ENCODE measurements at places on chromosomes 1 and 21. TPM values are rescaled to one million over a fixed set of nuclear protein-coding genes. Genes with fewer than 3 reads are reported as not detected.

DNA sequence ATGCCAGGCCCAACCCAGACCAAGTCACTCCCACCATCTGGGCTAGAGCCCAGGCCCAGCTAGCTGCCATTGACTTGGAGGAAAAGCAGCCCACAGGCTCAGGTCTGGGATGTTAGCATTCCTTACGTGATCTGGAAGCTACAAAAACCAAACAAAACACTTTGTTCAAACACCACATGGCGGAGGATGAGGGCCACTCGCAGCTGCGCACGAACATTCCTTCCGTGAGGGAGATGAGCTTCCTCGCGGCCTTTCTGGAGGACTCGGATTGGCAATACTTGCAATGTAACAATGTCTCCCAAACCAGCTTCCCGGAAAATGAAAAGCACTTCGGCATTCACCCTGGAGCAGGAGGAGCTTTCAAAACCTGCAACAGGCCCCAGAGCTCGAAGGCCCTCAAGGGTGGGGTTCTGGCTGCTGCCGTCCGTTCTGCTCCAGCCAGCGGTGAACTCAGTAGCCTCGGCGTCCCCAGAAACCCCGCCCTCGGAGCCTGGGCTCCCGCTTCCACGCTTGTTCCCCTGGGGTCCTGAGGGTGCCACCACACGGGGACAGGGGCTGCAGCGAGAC lies 40.5 kb downstream of the COL6A1 start:
- DNase-seq = peak; percentile 67

DNA sequence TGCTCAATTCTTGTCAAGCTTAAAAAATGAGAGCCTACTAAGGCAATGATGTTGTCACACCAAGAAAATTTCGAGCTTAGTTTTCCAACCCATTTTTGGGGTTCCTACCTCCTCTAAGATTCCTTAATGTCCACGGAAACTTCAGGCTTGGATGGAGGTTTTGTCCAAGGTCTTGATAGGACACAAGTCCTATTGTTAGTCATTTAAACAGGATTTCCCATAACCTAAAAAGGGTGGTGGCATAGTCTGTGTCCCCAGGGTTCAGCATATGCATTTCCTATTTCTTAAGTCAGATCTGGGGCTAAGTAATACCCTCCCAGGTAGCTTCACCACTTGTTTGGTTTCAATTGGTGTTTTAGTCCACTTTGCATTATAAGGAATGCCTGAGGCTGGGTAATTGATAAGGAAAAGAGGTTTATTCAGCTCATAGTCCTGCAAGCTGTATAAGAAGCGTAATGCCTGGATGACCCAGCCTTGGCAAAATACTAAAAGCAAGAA lies 10.9 kb upstream of the PADI2 start:
- no peak for DNase-seq

DNA sequence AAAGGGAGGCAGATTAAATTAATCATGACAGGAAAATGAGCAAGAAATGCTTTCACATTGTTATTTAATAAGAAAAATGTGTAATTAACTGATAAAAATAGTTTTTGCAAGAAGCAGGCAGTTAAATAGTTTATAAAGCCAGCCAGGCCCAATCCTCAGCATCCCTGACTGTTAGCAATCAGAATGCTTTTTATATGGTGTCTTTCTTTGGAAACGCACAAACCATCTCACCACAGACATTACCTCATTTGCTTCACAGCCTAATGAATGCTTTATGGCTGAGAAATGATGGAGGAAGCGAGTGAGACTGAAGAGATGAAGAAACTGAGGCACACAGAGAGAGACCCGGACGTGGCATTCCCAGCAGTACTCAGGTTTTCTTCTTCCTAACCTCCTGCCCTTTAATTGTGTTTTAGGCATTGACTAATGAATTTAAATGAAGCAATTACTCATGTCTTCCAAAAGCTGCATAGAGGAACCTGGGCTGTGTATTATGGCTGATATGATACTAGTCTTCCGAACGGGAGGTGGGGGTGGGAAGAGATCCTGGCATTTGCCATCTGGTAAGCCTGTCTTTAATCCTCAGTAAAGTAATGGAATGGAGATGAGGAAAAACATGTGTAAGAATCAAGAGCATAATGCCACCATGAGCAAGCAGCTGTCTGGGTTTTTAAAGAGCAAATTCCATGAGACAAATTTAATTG lies 116.1 kb upstream of the LMO4 start:
- DNase-seq = no peak

- no peak for DNase-seq
Measured at GRCh38 chr1:30412241-30413110, 310.9 kb downstream of the MATN1 start.

DNA sequence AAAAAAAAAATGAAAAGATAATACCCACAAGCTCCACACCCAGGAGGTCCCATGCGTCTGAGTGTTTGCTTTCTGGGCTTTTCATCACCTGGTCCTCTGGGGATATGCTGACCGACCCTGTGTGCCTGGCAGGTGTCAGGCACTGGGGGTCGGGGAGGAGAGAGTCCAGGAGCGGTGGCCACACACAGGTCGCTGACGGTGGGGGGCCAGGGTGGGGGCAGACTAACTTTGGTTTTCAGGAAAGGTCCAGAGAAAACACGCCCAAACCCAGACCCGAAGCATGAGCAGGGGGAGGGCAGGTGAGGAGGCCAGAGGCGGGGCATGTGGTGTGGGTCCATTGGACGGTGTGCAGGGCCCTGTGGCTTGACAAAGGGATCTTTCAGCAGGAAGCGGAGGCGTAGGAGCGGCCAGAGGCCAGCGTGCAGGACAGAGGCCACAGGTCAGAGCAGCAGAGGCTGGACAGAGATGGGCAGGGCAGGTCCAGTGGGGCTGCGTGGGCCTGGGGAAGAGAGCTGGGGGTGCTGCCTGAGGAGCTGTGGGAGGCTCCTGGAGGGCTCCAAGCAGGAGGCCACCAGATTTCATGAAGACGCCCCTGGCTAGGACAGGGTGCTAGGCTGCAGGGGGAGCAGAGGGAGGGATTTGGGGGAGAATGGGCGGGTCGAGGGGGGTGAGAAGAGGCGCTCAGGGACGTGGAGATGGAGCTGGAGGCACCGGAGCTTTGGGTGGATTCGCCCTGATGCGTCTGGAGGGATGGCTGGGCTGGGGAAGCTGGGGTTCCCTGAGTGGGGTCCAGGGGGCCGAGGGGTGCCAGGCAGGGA lies 15.8 kb downstream of the RNF223 start:
- DNase-seq = no peak

DNA sequence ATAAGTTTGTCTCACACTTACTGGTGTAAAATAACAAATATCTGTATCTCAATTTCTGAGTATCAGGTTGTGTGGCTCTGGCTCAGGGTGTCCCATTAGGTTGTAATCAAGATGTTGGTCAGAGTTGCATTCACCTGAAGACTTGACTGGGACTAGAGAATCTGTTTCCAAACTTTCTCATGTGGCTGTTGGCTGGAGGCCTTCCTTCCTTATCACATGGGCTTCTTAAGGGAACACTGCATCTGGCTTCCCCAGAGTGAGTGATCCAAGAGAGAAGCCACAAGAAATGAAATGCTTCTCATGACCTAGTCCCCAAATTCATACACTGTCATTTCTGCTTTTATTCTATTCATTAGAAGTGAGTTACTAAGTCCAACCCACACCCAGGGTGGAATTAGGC lies 568.4 kb upstream of the CAMK1G start:
- DNase-seq = no peak

DNA sequence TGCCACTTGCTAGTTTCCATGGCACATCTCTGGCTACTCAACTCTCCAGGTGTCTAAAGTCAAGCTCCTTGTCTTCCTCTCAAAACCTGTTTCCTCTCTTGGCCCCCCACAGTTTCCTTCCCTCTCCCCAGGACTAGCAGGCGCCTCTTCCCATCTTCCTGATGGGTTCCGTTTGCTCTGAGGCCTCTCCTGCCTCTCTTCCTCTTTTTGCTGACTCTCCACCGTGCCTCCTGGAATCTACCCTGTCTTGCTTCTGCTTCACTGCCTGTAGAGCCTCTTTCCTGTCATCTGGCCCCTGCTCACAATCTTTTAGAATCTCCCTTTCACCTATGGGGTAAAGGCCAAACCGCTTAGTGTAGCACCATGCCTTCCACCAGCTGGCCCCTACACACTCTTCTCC lies 21.8 kb upstream of the LHX4 start:
- no peak for DNase-seq

DNA sequence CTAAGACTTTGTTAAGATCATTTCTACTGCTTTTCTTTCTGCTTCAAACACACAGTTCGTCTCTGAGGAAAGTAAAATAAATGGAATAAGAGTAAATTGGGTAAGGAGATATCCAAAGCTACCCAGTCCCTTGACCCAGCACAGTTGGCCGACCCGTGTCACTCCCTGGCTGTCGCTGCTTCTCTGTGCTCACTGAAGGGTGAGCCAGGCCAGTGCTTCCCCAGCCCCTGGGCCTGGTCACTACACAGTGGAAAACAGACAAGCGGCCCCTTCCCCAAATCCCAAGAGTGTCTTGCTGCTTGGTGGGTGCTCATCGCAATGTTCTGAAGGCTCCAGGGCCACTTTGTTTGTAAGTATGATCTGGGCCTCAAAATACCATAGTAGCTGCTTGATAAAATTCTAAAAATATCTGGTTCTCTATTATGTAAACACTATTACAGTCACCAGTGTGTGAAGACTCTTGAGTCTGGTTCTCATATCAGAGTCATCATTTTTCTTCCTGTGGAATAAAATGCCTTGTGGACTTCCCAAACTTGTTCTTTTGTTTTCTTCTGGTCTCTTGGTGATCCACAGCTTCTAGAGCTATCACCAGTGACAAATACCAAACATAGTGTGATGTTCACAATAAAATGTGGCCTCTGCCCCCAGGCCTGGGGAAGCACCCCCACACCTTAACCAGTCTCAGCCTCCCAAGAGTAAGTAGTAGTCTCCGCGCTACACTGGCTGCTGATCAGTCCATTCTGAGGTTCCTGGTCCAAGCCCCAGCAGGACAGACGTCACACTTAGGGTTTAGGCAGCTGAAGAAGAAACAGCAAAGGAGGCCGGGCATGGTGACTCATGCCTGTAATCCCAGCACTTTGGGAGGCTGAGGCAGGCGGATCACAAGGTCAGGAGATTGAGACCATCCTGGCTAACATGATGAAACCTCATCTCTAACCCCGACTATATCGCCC lies 106.2 kb downstream of the DHRS3 start:
- no peak for DNase-seq

DNA sequence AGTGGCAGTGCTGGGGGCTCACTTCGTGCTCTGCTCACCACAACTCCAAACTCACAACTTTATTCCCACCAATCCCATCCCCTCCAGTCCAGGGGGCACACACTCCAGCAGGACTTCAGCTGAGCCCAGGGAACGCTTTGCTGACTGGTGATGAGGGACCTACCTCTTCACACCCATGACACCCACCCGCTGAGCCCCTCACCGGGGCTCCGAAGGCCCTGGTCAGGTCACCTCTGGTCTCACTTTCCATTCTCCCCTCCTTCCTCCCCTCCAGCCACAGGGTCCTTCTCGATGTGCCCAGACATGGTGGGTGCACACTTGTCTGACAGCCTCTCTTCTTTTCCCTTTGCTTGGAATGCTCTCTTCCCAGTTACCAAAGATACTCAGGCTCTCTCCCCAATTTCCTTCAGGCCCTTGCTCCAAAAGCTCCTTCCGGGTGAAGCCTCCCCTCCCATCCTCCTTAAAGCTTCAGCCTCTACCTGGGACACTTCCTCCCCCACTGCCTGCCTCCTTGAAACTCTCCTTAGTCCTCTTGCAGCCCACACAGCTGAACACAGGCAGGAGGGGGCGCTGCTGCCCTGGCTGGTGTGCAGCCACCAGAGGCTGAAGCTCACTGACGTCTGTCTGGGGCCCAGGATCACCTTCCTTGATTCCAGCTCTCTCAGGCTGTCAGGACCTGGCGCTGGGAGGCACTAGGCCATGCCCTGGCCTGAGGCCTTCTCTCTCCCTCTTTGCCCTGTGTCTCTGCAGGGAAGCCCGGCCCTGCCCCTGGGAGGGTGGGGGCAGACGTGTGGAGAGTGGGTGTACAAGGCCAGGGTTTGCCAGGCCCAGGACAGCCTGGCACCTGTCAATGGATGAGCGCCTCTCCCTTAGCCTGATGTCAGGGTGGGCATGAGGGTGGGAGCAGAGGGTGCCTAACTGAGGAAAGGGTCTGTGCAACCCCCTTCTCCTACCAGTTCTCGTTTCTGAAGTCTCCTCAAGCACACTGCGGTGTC lies 1.6 kb downstream of the KCNE1 start:
- DNase-seq = peak; percentile 86

DNA sequence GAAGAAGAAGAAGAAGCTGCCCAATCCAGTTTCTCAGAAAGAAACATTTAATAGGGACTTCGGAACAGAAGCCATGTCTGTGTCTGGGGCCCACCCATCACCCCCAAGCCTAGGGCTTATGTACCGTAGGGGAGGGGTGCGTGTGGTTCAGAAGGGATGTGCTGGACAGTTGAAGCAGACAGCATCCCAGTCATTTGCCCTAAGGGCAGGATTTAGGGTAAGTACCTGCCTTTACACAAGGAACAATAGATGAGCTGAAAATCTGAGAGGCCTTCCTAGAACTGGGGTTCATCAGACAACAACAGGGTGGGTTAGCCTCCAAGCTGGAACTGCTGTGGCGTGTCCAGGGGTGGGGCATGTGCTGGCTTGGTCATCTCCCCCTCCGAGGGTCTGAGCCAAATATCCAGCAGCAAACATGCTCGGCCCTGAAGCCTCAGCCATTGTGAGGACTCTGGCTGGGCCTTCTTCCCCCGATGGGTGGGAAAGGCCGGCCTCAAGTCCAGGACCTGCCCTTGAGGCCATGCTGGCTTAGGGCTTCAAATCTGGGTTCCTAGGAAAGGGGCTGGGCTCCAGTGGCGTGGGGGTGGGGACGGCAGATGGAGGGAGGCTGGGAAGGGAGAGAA lies 12.1 kb downstream of the CSTB start:
- no peak for DNase-seq

GRCh38 chr1:100622037-100622436 lies 84.1 kb downstream of the GPR88 start:
- DNase-seq = peak; percentile 23

DNA sequence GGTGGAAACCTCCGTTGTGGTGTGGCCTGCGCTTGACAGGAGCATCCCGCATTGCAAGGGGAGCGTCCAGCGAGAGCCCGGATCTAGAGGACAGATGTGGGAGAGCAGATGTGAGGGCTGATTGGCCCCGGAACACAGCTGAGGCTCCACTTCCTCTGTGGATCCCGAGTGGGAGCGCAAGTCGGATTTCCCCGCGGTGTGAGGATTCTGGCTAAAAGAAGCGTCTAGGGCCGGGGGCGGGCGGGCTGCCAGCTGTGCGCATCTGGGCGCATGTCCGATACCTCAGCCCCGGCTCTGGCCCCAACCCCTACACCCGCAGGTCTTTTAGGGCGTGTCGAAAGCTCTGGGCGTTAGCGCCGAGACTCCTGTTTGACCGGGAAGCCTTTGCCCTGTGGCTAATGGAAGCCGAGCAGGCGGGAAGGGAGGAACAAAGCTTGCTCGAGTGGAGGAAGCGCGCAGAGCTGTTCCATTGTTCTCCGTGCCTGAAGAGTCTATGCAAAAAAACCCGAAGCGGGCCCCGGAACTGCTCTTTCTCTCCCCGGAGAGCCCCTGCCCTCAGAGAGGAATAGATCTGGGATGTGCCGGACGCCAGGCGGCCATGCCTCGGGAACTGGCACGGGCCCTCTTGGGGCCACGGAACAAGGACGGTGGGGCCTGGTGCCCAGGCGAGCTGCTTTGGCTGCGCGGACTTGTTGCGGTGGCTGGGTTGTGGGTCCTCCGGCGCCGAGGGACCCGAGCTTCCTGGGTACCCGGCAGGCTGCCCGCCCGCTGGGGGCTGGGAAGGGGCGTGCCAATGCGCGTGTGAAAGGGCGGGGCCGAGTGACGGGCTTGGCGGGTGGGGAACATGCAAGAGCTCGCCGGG lies 111.1 kb downstream of the NAV1 start:
- peak; percentile 82 for DNase-seq

Gene C1orf94
- total RNA-seq = not detected

Gene PCNX2
- 3.2 TPM for total RNA-seq

Gene RPE65
- not detected for total RNA-seq

Gene TEDDM1
- total RNA-seq = not detected

Gene AGO4
- 14.6 TPM for total RNA-seq

Gene RNASEL
- total RNA-seq = 4.9 TPM
